ENCODE measurements at places on chromosomes 5 and 9.

- DNase-seq = no peak
Measured at GRCh38 chr5:173451031-173451430, 122.8 kb upstream of the STC2 start.

DNA sequence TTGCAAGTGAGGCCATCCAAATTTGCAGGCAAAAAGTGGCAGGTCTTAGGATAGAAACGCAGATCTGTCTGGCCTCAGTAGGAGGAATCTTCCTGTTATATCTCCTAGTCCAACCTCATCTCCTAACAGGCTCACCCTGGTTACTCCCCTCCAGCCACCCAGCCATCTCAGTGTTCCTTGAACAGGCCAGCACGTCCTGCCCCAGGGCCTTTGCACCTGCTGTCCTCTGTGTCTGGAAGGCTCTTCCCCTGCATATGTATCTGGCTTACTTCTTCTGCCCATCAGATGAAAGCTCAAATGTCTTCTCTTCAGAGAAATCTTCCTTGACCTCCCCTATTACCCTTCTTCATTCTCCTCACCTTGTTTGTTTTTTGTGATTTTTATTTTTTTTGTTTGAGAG lies 107.3 kb upstream of the ALDH1B1 start:
- DNase-seq = no peak

GRCh38 chr9:105972466-105973204 lies 278.3 kb downstream of the TMEM38B start:
- no peak for DNase-seq

GRCh38 chr5:463301-463700 lies 20.3 kb downstream of the EXOC3 start:
- no peak for DNase-seq

DNA sequence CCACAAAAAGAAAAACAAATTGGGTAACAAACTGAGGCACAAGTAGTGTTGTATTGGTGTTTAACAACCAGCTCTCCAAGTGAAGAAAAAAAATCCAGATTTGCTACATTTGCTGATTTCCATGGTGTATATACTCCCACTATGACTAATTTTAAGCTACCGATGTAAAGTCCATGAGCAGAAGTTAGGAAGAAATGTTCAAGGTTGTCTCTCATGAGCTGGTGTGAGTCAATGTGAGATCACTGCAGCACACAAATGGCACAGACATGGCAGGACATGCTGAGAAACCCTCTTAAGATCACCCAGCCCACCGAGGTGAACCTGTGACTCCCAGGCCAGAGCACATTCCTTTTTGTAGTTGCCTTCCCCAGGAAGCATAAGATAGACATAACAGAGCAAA lies 36.2 kb downstream of the SLC44A1 start:
- DNase-seq = no peak

GRCh38 chr5:131595088-131596033 lies 39.7 kb downstream of the RAPGEF6 start:
- DNase-seq = no peak

GRCh38 chr5:61625681-61626621 lies 293.9 kb downstream of the ZSWIM6 start:
- no peak for DNase-seq

DNA sequence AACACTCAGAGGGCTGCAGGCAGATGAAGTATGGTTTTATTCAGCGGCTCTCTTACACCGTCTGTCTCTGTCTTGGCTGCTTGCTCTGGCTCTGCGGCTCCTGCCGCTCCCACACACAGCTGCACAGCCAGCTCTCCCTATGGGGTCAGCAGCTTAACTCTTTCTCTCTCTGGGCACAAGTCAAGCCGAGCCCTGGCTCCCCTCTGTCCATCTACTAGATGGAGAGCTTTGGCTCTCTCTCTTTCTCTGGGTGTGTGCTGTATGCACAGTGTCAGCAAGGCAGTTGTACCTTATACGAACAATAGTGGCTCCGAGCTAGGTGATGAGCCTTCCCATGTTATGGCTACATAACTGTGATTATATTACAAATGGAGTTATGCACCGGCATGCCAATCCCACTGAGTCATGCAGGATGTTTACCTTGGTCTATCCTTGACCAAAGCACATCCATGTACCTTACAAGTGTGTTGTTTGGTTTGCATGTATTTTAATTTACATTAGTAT lies 19.3 kb upstream of the PPP2CA start:
- DNase-seq = no peak

- no peak for DNase-seq
Measured at GRCh38 chr9:37917313-37917731, 13.4 kb upstream of the SLC25A51 start.

- no peak for DNase-seq
Measured at GRCh38 chr9:113179839-113180238, 29.0 kb downstream of the SLC31A2 start.

DNA sequence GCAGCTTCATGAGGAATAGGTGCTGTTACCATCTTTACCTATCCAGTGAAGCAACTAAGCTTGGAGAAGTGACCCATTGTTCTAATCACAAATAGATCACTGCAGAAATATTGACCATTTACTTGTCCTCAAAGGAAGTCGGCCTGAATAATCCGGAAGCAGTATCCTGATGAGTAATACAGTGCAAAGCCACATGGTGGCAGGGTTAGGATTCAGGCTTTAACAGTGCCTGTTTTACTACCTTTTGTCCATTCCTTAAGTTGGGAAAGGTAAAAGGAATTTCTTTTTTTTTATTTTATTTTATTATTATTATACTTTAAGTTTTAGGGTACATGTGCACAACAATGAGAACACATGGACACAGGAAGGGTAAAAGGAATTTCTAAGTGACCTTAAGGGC lies 336.3 kb downstream of the KDM4C start:
- DNase-seq = no peak

GRCh38 chr9:89493671-89494070 lies 4.2 kb downstream of the SEMA4D start:
- DNase-seq = no peak

- DNase-seq = no peak
Measured at GRCh38 chr5:88842784-88843183, 40.2 kb downstream of the MEF2C start.

- no peak for DNase-seq
Measured at GRCh38 chr5:39121922-39122321, 47.7 kb upstream of the RICTOR start.

- DNase-seq = no peak
Measured at GRCh38 chr5:43302481-43302880, 10.7 kb downstream of the HMGCS1 start.

DNA sequence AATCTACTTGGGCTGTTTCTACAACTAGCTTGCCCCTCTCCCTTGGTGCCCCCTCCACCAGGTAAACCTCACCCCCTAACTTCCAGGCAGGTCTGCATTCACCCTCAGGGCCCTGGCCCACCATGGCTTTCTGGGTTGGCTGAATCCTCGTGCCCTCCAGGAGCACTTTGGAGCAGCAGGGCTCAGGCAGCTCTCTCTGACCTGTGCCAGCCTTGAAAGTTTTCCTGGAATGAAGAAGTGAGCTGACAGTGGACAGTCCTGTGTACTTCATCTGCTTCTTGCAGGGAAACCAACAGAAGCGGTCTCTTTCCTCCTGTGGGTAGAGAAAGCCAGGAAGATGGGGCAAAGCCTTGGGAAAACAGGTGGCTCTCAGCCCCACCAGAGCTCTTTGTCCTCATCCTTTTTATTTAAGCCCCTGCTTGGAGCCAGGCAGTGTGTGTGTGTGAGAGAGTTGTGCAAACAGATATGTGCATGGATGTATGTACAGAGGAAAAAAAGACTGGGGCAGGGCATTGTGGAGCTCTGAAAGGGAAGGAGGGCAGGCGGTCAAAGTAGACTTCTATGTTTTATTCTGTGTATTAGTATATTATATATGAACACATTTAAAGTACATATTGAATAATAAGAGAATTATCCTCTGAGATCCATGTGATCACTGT lies 62.3 kb upstream of the SPRY4 start:
- no peak for DNase-seq

DNA sequence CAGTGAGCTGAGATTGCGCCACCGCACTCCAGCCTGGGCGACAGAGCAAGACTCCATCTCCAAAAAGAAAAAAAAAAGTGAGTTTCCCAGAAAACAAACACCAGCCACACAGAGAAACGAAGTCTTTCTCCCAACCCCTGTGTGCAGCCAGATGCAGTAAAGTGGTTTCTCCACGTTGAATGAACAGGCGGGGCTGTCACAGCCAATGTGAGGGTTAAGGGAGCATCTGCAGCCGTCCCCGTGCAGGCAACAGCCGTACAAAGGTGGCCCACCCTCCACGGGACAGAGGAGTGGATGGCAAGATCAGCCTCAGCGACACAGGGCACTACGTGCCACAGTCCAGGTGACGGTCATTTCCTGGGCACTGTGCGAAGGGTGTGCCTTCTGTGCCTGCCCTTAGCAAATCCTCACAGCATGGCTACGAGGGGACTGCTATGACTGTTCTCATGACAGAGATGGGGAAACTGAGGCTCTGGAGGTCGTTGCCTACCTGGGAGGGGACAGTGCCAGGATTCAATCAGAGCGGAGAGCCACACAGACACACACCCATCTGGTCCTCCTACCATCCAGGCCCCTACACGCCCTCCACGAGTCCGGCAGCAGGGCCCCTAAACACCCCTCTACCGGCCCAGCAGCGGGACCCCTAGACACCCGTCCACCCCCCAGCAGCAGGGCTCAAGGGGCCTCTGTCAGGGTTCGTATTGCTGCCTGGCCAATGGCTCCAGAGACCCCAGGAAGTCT lies 2.3 kb downstream of the VAV2 start:
- DNase-seq = no peak

DNA sequence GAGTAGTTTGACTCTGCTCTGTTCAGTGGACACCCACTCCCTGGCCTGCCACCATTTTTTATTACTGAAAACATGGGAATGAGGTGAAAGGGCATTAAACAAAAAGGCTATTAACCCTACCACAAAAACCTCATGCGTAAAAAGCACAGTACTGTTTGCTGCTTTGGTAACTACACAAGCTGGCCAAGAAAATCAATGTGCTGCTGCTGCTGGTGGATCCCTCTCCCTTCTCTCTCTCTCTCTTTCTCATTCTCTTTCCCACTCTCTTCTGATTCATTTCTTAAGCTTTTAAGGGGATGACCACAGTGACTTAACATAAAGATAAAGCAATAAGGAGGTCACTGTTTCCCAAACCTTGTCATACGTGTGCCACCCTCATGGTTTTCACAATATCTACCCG lies 183.2 kb upstream of the TBC1D2 start:
- DNase-seq = no peak

GRCh38 chr5:172407241-172407691 lies 47.1 kb downstream of the SH3PXD2B start:
- no peak for DNase-seq

GRCh38 chr5:168404365-168404764 lies 81.9 kb upstream of the RARS1 start:
- DNase-seq = no peak

DNA sequence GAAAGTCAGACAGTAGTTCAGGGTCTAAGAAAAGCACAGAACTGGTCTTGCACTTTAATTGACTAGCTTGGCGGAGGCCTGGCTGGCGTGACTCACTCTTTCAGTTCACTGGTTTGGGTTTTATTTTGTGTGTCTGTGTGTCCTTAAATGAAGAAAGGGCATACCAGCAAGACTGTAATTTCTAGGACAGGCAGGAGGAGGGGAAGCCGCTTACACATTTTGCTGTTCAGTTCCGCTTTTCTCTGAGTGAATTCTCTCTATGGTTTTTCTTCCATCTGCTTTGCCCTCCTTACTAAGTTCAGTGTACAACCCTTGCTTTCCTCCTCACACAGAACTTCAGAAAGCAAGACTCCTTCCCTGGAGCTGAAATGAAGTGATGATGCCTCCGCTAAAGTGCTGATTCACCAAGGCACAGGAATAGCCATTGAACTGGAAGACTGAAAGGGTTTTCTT lies 150.8 kb downstream of the MEF2C start:
- no peak for DNase-seq

DNA sequence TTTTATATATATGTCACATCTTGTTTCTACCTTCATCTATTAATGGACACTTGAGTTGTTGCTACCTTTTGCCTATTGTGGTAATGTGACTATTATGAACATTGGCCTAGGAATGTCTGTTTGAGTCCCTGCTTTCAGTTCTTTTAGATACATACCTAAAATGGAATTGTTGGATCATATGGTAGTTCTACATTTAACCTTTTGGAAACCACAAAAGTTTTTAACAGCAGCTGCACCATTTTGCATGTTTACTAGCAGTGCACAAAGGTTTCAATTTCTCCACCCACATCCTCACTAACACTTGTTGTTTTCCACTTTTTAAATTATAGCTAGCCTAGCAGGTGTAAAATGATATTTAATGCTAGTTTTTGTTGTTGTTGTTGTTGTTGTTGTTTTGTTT lies 88.4 kb downstream of the GALNT10 start:
- no peak for DNase-seq

- peak; percentile 5 for DNase-seq
Measured at GRCh38 chr5:143435210-143435657, 31.7 kb upstream of the NR3C1 start.

GRCh38 chr5:74653991-74654390 lies 13.5 kb upstream of the ENC1 start:
- DNase-seq = no peak

DNA sequence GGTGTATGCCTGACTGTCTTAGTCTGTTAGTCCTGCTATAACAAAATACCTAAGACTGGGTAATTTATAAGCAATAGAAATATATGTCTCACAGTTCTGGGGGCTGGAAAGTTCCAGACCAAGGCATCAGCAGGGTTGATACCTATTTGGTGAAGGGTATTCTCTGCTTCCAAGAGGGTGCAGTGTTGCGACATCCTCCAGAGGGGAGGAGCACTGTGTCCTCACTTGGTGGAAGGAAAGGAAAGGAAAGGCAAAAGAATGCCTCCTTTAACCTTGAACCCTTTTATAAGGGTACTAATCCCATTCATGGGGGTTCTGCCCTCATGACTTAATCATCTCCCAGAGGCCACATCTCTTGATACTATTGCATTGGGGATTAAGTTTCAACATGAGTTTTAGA lies 42.0 kb upstream of the SLC24A2 start:
- no peak for DNase-seq

DNA sequence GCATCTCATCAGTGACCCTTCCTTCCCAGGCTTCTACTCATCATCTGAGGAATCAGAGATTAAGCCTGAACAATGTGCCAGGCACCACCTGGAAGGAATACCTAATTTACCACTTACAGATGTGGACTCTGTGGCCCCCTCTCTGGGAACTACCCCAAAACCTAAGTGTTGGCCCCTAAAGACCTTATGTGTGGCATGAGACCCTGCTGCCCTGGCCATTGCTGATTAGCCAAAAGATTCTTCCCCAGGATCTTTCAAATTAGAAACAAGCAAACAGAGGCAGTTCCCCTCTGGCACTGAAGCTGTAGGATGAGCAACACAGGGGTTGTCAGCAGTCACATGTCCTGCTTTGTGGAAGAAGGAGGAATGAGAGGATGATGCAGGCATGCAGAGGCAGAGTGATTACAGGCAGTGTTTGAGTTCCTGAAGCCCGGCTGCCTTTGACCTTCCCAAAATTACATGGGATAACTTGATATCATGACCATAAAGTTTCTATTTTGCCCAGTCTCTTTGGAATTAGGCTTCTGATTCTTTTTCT lies 10.6 kb downstream of the SPINK4 start:
- DNase-seq = no peak

- DNase-seq = no peak
Measured at GRCh38 chr9:18896531-18897179, 136.4 kb downstream of the SAXO1 start.

Data from stimulated activated CD8-positive, alpha-beta memory T cell treated with anti-CD3 and anti-CD28 coated beads, Interleukin-4, amount 100 ng/mL, for 1 hour (primary cell).